ENCODE measurements at places on chromosomes 4 and X.
A peak's percentile ranks its signal among the peaks of the same experiment; 100 is the strongest.

DNA sequence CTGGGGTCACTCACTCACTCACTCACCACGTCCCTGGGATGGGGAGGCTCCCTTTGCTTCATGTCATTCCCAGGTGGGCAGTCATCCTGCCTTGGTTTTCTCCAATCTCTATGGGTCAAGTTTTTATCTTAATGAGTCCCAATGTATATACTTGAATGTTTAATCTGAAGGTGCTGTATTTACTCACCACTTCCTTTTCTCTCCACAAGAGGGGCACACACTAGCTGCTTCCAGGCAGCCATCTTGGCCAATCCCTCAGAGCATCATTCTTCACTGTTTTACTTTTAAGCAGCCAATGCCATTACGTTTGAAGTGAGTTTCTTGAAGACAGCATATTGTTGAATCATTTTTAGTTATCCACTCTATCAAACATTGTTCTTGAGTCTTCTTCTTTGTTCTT lies 153.4 kb upstream of the ARSJ start:
- DNase-seq, result no peak

DNA sequence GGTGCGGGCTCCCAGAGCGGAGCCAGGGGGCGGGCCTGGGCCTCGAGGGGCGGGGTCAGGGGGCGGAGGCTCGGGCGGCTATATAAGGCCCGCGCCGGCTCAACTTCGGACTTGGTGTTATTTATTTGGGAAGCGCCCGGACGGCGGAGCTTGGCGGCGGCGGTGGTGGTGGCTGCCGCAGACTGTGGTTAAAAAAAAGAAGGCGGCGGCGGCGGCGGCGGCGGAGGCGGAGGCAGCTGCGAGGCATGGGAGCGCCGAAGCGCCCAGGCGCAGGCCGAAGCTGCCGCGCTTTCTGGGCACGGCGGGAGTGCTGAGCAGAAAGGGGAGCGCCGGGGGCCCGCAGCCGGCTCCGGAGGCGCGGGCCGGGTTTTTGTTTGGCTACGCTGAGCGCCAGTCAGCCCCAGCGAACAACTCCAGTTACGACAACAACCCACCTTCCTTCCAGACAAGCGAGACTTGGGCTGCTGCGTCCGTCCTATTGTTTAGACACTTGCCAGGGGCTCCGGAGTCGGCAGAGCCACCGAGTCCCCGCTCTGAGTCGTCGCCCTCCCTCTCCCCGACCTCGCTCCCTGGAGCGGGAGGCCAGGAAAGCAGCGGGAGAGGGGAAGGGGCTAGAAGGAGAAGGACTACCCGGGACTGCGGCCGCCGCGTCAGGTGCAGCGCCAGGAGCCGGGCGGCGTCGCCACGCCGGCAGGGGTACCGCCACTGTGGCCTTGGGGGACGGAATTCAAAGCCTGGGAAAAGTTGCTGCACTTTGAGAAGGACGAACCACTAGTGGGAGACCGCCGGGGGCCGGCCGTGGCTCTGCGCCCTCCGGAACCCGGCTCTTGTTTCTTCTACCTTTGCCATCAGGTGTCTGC lies at the start of gene SLIT2:
TSS of gene SLIT2 (plus strand) at position 110 of the 860 bp plus-strand sequence. CDS start 1,911 bp downstream, outside the sequence.
- DNase-seq, result peak; percentile 7

- DNase-seq, result no peak
Measured at GRCh38 chr4:108512615-108513505, 107.5 kb upstream of the RPL34 start.

DNA sequence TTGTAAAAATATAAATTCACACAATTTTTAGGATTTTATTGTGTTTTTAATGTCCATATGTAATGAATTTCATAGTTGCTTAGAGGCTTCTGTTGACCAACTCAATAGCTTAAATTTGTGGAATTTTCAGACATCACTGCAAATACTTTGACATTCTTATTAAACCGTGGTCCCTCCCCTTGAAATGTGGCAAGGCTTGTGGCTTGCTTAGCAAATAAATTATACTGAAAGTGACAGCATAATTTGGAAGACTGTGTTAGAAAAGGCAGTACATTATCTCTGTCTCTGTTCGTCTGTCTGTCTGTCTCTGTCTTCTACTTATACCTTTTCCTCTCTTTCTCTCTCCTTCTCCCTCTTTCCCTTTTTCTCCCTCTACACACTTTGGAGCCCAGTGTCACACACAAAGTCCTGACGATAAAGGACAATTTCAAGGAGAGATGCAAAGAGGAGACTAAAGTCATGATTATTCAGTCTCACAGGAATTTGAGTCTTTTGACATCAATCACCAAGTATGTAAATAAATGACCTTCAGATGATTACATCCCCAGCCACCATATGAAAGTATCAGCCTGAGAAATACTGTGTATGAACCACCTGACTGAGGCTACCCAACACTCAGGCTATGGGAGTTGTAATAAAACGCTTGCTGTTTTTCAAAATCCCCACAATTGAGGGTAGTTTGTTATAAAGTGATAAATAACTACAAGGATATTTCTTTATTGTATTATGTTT lies 21.0 kb upstream of the UGT2B7 start:
- DNase-seq, result no peak

DNA sequence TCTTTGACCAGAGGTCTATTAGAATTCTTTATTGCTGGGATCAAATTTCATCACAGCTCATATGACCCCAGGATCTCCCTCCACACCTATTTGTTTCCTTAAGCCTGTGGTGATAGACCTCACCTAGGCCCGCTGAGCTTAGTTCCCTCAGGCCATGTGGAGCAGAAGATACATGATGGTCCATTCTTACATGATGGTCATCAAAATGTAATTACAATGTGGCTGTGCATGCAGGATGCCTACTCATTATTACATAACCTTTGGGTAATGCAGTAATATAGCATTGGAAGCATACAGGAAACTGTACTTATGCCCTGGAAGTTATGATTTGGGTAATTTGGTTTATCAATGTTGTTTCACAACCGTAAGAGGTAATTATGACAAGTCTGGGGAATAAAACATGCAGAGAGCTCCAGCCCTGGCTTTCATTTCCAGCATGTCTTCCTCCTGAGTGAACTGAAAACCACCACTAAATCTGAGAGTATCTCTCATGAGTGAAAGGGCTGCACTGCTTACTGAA lies 67.0 kb upstream of the AGA start:
- no peak for DNase-seq
